Lung (tissue), 17 donors: ENCODE measurements at places on chromosomes 1 and 21. TPM values are rescaled to one million over a fixed set of nuclear protein-coding genes. Genes with fewer than 3 reads are reported as not detected.

- H3K4me3 ChIP-seq: no peak overlapping the region
- H3K27ac ChIP-seq: no peak overlapping the region
- no peaks in the 10 kb centered on the region for H3K36me3 ChIP-seq
- no peaks in the 10 kb centered on the region for H3K27me3 ChIP-seq
- DNase-seq: no peak
Measured at GRCh38 chr1:34140011-34140676, 24.9 kb downstream of the CSMD2 start.

- no peak overlapping the region for H3K27ac ChIP-seq
- no peak for DNase-seq
- H3K36me3 ChIP-seq: no peaks in the 10 kb centered on the region
- H3K4me1 ChIP-seq: no peaks in the 10 kb centered on the region
- no peak overlapping the region for H3K4me3 ChIP-seq
Measured at GRCh38 chr1:81754424-81754823, 46.3 kb upstream of the ADGRL2 start.

- DNase-seq: no peak
- H3K27ac ChIP-seq: peak overlapping the region; percentile 99
- H3K36me3 ChIP-seq: no peaks in the 10 kb centered on the region
- H3K4me3 ChIP-seq: peak overlapping the region; percentile 74
- H3K27me3 ChIP-seq: peaks cover 33% of the 10 kb centered on the region
- H3K4me1 ChIP-seq: peaks cover 18% of the 10 kb centered on the region
Measured at GRCh38 chr1:212609701-212610574, 1.4 kb downstream of the ATF3 start.

GRCh38 chr1:180505732-180506335 is 3.5 kb upstream of the ACBD6 start:
- no peak overlapping the region for H3K27ac ChIP-seq
- no peaks in the 10 kb centered on the region for H3K4me1 ChIP-seq
- no peaks in the 10 kb centered on the region for H3K36me3 ChIP-seq
- H3K27me3 ChIP-seq: no peaks in the 10 kb centered on the region
- H3K4me3 ChIP-seq: no peak overlapping the region

GRCh38 chr1:10630661-10631120 is 155.9 kb downstream of the PEX14 start:
- H3K27ac ChIP-seq: no peak overlapping the region
- peaks cover 10% of the 10 kb centered on the region for H3K4me1 ChIP-seq
- DNase-seq: peak; percentile 3
- H3K36me3 ChIP-seq: peaks cover 16% of the 10 kb centered on the region
- no peaks in the 10 kb centered on the region for H3K27me3 ChIP-seq

- H3K4me1 ChIP-seq: peaks cover 9% of the 10 kb centered on the region
- H3K36me3 ChIP-seq: no peaks in the 10 kb centered on the region
Measured at GRCh38 chr1:201937624-201938213, 8.6 kb downstream of the LMOD1 start.

- no peak overlapping the region for H3K27ac ChIP-seq
- no peak overlapping the region for H3K4me3 ChIP-seq
- no peaks in the 10 kb centered on the region for H3K36me3 ChIP-seq
Measured at GRCh38 chr1:16946646-16947045, 24.9 kb downstream of the CROCC start.

TRPM2 gene
- polyA plus RNA-seq: 7.4 TPM
